SK-N-SH (cell line): ENCODE measurements at places on chromosomes 6 and 20.

GRCh38 chr6:68559070-68559469, 76.0 kb upstream of the ADGRB3 start:
- peak; percentile 19 for DNase-seq

DNA sequence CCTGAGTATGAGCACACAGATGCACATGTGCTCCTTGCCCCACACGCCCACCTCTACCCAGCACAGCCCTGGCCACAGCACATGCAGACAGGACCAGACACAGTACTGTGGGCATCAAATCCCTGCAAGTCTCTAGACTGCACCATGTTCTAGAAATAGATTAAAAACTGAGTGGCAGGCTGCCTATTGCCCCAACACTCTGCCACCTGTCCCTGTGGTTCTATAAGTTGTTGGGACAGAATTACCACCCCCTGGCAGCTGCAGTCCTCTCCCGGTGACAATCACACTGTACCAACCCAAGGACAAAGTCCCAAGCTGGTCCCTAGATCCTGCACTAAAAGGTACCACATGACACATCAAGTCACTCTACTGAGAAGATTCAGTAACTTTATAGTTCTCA, 70.2 kb downstream of the B3GAT2 start:
- DNase-seq: no peak

DNA sequence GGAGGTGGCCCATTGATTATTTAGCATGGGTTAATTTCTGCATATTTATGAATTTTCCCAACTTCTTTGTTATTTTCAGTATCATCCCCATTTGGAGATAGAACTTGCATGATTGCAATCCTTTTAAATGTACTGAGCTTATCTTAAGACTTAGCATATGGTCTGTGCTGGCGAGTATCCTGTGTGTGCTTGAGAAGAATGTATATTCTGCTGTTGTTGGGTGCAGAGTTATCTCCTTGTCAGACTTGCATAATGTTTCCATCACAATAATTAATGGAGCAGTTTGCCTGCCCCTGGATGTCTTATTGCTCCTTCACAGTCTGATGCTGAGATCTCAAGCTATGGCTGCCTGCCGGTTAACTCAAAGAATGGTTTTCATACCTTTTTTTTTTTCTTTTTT, 112.6 kb downstream of the CDYL start:
- no peak for DNase-seq

DNA sequence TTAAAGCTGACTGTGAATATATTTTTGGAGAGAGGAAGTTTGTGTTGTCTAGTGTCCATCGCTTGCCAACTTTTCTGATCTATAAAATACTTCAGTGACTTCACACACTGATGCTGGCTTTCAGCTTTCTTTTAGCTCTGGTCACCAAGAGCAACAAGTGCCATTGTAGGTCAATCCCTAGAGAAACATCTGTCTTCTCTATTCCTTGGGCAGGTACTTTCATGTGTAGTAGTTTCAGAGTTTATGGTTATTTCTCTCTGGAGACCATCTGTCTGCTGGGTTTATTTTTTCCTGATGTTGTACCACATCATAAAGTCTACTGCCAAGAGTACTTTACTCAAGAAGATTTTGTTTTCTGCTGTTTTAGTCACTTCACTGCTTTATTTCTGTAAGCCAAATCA, 249.9 kb downstream of the KHDC1L start:
- DNase-seq: no peak

DNA sequence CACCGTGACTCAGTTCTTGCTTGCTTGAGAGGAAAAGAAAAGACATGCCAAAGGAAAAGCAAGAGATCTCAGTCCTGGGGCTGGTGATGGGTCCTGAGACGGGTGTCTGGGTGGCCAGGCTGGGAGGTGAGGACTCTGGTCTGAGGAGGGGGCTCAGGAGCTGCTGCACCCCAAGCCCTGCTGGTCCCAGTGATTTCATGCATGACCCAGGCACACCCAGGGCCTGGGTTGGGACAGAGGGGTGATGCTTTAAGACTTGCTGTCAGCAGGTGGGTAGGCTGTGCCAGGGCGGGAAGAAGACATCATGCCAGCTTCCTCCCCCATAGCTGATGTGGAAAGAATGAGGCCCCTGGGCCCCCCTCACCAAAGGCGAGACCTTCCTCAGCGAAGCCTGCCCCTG, 65.1 kb upstream of the PMEPA1 start:
- no peak for DNase-seq

DNA sequence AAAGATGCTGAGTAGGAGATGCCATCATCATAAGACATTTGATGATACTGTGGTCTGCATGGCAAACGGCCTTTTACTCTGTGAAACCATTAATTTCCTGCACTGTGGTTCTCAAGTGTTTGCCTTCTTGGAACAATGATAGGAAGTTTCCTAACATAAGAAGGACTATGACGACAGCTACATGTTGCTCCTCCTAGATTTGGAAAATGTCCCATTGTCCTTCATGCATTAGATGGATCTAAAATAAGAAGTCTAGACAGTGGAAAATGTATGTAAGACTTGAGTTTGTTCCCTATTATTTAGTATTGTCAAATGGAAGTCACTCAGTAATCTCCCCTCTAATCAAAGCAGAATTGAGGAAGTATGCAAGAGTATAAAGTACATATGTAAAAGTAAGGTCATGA, 98.5 kb upstream of the TMEM170B start:
- DNase-seq: no peak

DNA sequence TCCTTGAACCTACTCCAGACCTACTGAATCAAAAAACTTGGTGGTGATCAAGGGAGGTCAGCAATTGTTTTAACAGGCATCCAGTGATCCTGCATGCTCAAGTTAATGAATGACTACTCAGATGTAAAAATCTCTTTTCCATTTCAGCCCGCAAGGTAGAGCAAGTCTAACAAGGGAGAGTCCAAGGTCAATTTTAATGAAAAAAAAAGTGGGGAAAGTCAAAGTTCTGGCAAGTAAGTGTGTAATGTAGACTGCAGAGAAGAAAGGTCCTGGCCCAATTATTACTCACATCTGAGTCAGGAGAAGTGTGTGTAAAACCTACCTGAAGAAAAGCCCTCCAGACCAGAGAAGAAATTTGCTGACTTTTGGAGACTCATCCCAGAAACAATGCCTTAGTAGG, 193.5 kb downstream of the UBE3D start:
- DNase-seq: no peak
